Mesendoderm (in vitro differentiated cells): ENCODE measurements at places on chromosomes 7 and 10.

- H3K4me1 ChIP-seq: peaks cover 5% of the 10 kb centered on the region
- no peak overlapping the region for H3K4me3 ChIP-seq
- peak; percentile 53 for DNase-seq
- H3K36me3 ChIP-seq: no peaks in the 10 kb centered on the region
Measured at GRCh38 chr10:117544004-117544701, 1.6 kb downstream of the EMX2 start.

DNA sequence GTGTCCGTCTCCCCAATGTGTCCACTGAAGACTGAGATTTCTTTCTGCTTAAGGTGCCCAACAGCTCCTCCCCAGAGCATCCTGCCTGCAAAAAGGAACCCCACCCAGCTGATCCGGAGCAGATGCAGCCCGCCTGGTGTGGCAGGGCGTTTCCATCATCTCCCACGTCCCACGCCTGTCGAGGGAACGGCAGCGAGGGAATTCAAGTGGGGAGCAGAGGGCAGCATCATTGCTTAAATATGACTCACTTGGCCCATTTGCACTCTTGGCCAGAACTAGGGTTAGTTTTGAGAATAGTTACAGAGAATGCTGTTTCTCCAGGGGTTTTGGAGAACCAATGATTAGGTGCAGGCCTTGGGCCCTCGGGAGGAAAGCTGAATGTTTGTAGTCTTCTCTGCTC, 20.8 kb downstream of the VWA2 start:
- H3K27ac ChIP-seq: no peak overlapping the region
- H3K4me3 ChIP-seq: no peak overlapping the region
- no peak for DNase-seq
- H3K27me3 ChIP-seq: no peaks in the 10 kb centered on the region
- no peaks in the 10 kb centered on the region for H3K4me1 ChIP-seq
- no peaks in the 10 kb centered on the region for H3K36me3 ChIP-seq

GRCh38 chr7:71733107-71733870, 601.3 kb downstream of the GALNT17 start:
- no peaks in the 10 kb centered on the region for H3K27me3 ChIP-seq
- no peak overlapping the region for H3K4me3 ChIP-seq
- H3K4me1 ChIP-seq: no peaks in the 10 kb centered on the region

DNA sequence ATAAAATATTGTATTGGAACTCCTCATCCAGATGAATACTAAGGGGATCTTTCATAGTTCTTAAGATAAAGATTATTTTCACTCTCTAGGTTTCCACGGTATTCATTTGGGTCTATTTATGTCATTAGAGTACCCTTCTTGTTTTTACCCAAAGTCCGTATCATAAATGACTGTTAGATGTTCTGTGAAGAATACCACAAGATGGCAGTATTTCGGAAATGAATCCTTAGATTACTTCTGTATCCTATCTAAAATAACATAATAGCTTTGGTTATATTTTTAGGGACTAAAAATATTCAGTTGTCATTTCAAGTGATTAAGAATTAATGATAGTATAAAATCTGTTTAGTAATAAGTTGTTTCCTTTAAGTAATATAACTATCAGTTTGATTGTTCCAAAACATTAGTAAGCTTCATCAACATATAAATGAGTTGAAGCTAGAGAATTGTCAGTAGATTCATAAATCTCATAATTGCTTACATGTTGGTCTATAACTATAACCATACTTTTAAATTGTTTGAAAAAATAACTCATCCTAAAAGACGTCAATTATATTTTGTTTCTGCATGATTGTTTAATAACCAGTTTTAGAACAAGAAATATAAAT, 337.5 kb upstream of the KCND2 start:
- peak; percentile 40 for DNase-seq
- no peaks in the 10 kb centered on the region for H3K36me3 ChIP-seq
- no peaks in the 10 kb centered on the region for H3K4me1 ChIP-seq
- H3K27me3 ChIP-seq: no peaks in the 10 kb centered on the region
- H3K4me3 ChIP-seq: no peak overlapping the region
- H3K27ac ChIP-seq: no peak overlapping the region

GRCh38 chr7:24769851-24770250, 12.6 kb upstream of the GSDME start:
- no peak overlapping the region for H3K4me3 ChIP-seq
- H3K27ac ChIP-seq: no peak overlapping the region
- H3K27me3 ChIP-seq: no peaks in the 10 kb centered on the region
- no peaks in the 10 kb centered on the region for H3K4me1 ChIP-seq
- no peak for DNase-seq

DNA sequence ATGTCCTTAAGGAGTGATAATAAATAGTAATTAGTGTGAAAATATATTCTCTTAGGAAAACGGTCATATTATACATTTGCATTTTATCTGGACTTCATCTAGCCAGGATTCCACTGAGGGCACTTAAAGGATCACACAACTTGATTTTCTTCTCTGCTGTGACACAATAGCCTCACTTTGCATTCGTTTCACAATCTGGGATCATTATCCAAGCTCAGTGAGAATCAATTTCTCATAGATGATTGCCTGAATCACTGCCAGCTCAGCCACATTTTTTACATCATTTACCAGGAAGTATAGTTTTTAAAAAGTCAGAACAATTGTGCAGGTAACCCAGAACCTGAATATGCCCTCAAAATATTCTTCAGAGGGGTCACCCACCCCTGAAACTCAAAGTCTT, 68.9 kb downstream of the PTPRZ1 start:
- H3K27ac ChIP-seq: no peak overlapping the region
- no peaks in the 10 kb centered on the region for H3K27me3 ChIP-seq
- H3K4me3 ChIP-seq: no peak overlapping the region
- peaks cover 4% of the 10 kb centered on the region for H3K4me1 ChIP-seq

DNA sequence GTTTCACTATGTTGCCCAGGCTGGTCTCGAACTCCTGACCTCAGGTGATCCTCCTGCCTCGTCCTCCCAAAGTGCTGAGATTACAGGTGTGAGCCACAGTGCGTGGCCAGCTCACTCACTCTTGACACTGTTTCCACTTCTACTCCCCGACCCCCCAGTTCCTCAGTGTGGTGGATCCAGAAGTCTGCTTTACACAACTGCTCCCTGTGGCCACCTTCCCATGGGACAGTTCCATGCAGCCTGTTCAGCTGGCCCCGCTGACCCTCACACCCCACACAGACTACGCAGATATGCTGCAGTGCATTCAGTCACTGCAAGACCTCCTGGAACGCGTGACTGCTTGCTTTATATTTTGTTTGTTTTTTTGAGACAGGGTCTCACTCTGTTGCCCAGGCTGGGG, 86.4 kb downstream of the SEPTIN14 start:
- no peaks in the 10 kb centered on the region for H3K27me3 ChIP-seq
- H3K4me3 ChIP-seq: no peak overlapping the region
- no peaks in the 10 kb centered on the region for H3K36me3 ChIP-seq
- no peak for DNase-seq

GRCh38 chr10:3271354-3272115, 99.0 kb upstream of the PITRM1 start:
- peaks cover 7% of the 10 kb centered on the region for H3K4me1 ChIP-seq
- peak; percentile 53 for DNase-seq

DNA sequence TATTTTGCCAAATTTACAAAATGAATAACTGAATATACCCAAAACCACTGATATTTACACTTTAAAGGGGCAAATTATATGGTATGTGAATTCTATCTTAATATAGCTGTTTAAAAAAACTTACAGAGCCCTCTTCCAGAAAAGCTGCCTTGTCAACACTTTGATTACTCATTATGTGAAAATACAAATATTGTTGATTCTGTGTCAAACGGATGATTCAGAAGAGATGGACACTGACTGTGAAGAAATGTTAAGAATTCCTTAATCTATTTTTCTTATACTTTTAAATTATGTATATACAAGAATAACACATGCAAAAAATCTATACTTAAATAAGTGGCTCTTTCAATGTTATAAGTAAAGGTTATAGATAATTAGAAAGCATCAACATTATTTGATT, 41.5 kb downstream of the SMURF1 start:
- no peak overlapping the region for H3K4me3 ChIP-seq
- DNase-seq: no peak
- H3K27ac ChIP-seq: no peak overlapping the region
- H3K4me1 ChIP-seq: peaks cover 2% of the 10 kb centered on the region
- H3K36me3 ChIP-seq: no peaks in the 10 kb centered on the region
- no peaks in the 10 kb centered on the region for H3K27me3 ChIP-seq

DNA sequence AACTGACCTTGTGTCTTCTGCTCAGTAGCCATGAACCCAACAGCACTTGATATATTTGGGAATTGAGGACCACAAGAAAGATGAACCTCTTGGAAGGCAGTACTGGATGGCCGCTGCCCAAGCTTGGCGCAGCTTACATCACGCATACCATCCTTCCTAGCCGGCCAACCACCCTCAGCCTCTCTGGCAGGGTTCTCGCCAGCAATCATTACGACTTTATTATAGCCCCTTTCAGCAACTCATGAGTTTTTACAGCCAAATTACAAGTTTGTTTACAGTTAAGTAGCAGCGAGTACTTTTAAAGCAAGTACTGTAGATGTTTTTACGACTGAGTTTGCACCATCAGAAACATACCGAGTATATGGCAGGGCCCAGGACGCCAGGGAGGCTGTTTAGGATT, 769.1 kb downstream of the SUGCT start:
- no peak overlapping the region for H3K4me3 ChIP-seq
- no peaks in the 10 kb centered on the region for H3K4me1 ChIP-seq
- no peak for DNase-seq
- H3K36me3 ChIP-seq: no peaks in the 10 kb centered on the region

DNA sequence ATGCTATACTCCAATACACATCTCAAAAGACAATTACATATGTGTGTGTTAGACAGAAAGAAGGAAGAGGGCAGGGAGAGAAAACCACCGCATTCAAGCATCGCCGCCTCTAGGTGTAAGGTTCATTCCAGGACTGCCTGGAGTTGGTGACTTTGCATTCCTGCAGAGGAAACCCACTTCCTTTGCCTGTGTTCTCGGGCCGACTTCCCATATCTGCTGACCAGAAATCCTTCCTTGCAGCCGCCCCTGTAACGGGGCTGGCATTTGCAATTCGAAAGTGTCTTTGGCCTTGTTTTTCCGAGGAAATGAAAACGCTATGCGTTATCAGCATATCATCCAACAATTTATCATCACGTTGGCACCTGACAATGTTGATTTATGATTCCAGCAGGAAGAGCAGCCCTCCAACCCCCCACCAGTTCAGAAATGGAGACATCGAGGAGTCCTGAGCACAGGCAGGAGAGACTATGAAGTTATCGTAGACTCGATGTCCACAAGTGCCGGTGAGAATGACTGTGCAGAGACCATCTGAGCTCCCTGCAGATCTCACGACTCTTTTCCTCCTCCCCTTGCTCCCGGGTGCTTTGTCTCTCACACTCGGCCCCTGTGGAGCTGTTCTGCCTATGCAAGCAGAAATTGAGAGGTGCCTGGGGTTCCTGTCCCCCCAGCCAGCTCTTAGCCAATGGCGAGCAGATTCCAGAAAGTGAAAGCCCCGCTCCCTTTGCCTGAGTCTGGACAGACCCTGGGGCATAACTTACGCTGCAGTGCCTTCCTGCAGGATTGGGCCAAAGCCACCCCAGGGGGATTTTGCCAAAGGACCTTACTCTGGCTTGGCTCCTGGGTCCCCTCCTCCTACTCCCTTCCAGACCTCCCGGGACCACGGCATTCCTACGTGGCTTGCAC, 68.9 kb upstream of the FOXK1 start:
- H3K4me3 ChIP-seq: no peak overlapping the region
- no peaks in the 10 kb centered on the region for H3K27me3 ChIP-seq
- H3K27ac ChIP-seq: no peak overlapping the region
- DNase-seq: peak; percentile 71

DNA sequence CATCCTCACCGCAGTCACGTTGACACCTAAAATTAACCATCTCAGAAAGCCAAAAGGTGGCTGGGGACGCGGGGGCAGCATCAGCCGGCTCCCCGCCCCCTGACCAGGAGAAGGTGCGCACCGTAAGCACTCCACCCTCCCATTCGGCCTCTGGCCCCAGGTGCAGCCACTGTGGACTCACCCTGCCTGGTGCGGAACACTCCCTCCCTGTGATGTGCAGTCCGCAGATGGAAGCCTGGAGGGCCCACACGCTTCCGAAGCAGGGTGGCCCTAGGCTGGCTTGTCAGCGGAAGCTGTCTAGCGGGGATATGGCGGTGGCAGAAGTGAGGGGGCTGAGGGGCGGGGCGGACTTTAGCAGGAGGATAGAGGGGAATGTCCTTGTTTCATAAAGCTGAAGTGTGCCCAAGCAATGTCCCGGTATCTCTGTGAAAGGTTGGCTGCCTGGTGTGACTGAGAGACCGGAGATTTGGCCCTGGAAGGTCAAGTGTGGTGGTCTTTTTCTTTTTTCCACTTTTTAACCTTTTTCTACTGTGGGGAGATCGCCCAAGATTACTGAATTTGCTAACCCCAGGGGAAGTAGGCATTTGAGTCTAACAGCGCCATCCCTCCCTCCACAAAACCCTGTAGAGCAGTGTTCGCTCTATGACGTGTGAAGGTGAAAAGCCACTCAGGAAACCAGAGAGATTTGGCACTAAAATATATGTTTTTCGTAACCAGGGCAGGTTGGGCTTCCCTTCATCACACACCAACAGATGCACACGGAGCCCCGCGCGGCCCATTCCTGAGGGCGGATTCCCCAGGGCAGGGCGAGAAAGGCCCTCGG, 74.7 kb downstream of the CXCL12 start:
- no peaks in the 10 kb centered on the region for H3K36me3 ChIP-seq
- no peaks in the 10 kb centered on the region for H3K27me3 ChIP-seq
- no peak overlapping the region for H3K4me3 ChIP-seq

- H3K27ac ChIP-seq: no peak overlapping the region
- H3K4me3 ChIP-seq: no peak overlapping the region
- H3K27me3 ChIP-seq: no peaks in the 10 kb centered on the region
Measured at GRCh38 chr10:11475831-11476434, 135.5 kb downstream of the USP6NL start.

GRCh38 chr10:44186150-44186549, 198.7 kb downstream of the CXCL12 start:
- H3K4me3 ChIP-seq: no peak overlapping the region
- no peaks in the 10 kb centered on the region for H3K36me3 ChIP-seq
- H3K27me3 ChIP-seq: no peaks in the 10 kb centered on the region
- H3K27ac ChIP-seq: no peak overlapping the region
- no peak for DNase-seq
- H3K4me1 ChIP-seq: no peaks in the 10 kb centered on the region

GRCh38 chr7:34073676-34074075, 168.3 kb downstream of the BMPER start:
- no peak overlapping the region for H3K27ac ChIP-seq
- no peaks in the 10 kb centered on the region for H3K36me3 ChIP-seq
- H3K4me3 ChIP-seq: no peak overlapping the region
- H3K27me3 ChIP-seq: no peaks in the 10 kb centered on the region

DNA sequence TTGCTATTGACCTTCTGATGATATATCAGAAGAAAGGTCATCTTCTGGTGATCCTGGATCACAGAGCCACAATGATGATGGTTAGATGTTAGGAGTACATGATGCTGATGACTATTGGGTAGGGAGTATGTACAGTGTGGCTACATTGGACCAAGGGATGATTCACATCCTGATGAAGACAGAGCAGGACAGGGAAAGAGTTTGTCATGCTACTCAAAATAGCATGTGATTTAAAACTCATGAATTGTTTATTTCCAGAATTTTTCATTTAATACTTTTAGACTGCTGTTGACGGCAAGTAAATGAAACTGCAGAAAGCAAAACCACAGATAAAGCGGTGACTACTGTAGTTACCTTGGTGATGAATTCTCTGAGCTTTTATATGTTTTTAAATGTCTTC, 397.3 kb downstream of the PPP1R3A start:
- H3K27me3 ChIP-seq: no peaks in the 10 kb centered on the region
- H3K4me1 ChIP-seq: no peaks in the 10 kb centered on the region
- no peaks in the 10 kb centered on the region for H3K36me3 ChIP-seq
- no peak for DNase-seq
